Stimulated activated CD4-positive, alpha-beta T cell treated with anti-CD3 and anti-CD28 coated beads, TNF-alpha, amount 100 ng/mL, for 4 hours (primary cell): ENCODE measurements at places on chromosomes 2 and 18.

DNA sequence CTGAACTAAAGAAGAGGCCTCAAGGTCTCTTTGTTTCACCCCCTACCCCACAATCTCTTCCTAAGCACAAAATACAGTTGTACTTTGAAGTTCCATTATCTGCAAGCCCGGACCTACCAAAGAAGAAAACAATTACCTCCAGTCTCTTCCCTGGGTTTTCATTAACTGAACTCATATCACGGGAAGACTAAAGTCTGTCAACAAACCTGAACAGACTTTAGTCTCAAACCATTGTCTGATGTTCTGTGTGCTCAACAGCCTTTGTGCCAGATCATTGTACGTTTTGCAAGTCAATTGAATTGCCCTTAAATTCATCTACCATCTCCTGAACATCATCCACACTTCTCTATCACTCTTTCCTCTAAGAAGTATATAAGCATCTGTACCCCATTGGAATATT lies 1021.9 kb upstream of the CDH2 start:
- no peak for DNase-seq

DNA sequence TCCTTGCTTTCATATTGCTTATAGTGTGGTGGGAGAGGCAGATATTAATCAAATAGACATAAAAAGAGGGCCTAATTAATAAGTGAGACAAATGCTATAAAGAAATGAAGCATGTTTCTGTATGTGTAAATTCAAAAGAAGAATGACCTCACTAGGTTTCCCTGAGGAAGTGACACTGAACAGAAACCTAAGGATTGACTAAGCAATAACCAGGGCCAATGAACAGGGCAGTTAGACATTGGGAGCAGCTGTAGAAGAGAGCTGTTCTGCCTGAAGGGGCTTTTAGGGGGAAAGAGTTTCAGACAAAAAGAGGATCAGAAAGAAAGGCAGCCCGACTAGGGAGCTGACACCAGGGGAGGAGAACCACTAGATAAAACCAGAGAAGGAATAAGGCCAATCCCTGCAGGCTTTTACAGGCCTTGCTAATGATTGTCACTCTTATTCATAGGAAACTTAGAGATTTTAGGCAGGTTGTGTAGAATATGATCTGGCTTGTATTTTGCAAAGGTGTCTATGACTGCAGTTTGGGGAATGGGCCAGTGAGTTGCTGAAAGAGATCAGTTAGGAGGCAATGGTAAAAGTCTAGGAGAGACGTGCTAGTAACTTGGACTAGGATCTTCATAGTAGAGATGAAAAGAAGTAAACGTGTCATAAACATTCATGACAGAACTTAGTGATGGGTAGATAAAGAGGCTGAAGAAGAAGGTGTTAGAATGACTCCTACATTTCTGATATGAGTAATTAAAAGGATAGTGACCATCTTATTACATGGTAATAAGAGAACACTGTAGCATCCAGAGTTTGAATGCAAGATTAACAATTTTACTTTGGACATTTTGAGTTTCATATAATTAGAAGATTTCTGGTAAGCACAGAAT lies 26.8 kb upstream of the NABP1 start:
- no peak for DNase-seq

DNA sequence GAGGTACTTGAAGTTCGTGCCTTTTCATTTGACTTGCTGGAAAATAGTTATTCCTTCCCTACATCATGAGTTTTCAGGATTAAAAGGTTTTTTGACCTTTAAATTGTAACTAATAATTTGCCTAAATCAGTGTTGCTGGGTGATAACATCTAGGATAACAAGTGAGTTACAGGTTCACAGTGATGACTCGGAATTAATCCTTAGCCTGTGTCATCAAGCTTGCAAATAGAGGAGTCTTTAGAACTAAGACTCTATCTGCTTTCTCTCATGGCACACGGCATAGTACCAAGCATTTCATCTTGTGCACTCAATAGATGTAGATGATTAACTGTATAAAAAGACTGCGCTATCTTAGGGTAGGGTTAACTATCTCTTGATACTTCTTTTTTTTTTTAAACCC lies 79.5 kb downstream of the CAMKMT start:
- DNase-seq = no peak

- DNase-seq = no peak
These were observed 61.3 kb downstream of the PMAIP1 start for GRCh38 chr18:59961070-59961469.
